ENCODE measurements at places on chromosomes 4 and X. TPM values are rescaled to one million over a fixed set of nuclear protein-coding genes. Genes with fewer than 3 reads are reported as not detected.

- H3K27me3 ChIP-seq: no peaks in the 10 kb centered on the region
- H3K4me1 ChIP-seq: no peaks in the 10 kb centered on the region
- H3K27ac ChIP-seq: no peak overlapping the region
- DNase-seq: no peak
These were observed 280.7 kb upstream of the GALNT7 start for GRCh38 chr4:172887959-172888358.

DNA sequence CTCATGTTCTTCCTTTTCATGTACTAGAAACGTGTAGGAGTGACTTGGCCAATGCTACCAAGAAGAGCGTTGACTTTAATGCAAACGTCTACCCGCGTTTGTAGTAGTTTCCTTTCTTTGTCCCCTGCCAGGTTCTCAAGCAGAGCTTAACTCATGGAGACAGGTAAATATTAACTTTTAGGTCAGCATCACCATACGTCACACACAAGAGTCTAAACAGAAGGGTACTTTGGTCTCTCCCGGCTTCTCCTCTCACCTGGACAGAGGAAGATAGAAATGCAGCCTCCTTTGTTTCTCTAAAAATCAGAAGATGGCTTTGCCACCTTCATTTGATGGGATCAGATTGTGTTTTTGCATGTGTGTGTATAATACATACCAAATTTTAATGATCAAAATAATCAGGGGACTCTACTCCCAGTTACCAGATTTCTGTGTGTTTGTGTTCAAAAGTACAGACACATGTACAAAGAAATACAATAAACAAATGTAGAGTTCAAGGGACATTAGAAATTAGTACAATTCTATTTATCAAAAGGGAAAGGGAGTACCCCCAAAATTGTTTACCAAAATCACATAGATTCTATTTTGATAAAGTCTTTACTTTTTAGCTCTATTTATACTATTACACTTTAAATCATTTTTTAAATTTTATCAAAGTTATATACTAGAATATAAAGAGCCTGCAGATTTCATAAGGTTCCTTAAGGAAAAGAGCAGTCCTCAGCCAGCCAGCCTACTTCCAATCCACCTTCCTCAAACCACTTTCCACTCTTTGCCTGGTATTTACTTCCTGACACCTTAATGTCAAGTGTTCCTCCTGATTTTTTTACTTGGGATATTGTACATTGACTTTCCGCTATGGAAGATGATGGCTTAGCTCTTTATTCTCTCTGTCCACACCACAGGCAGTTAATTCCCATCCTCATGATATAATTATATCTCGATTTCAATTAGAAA, 195.5 kb downstream of the RELL1 start:
- H3K4me1 ChIP-seq: no peaks in the 10 kb centered on the region
- no peaks in the 10 kb centered on the region for H3K36me3 ChIP-seq
- no peak overlapping the region for H3K4me3 ChIP-seq
- no peaks in the 10 kb centered on the region for H3K27me3 ChIP-seq
- DNase-seq: no peak

DNA sequence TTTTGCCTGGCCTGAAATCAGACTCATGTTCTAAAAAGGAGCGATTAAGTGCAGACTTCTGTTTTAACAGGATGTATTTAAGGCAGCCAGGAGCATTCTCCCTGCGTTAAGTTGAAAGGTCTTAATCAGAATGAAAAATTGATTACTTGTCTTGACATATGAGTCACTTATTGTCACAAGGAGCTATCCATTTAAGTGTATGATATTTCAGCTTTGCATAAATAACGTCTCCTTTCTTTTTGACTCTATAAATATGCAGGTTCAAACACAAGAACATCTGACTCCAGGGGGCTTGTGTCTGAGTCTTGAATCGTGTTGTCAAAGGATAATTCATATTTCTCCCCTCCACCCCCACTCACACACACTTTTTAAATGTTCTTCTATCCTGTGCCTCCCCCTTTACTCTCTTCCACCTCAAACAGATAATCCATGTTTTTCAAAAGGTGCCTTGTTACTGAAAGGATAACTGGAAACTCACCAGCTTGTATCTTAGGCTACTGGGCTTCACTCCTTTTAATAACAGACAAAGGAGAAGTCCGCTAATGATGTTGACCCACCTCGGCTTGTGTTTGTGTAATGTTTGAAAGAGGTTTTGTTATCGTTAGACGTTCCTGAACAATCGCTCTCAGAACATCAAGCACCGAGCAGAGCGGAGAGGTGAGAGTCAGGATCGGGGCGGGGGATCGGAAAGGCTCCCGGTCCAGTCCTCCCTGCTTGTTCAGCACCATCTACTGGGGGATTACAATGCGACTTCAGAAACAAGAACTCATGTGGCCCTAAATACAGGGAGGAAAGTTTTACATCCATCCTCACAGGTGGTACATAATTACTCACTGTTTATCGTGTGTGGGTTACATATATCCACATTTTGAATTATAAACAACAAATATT, 107.5 kb upstream of the RPL34 start:
- peaks cover 8% of the 10 kb centered on the region for H3K4me1 ChIP-seq
- no peaks in the 10 kb centered on the region for H3K36me3 ChIP-seq
- H3K27me3 ChIP-seq: no peaks in the 10 kb centered on the region
- no peak overlapping the region for H3K27ac ChIP-seq

GRCh38 chr4:96630839-96631238, 790.9 kb downstream of the PDHA2 start:
- H3K4me3 ChIP-seq: no peak overlapping the region
- H3K27me3 ChIP-seq: no peaks in the 10 kb centered on the region

- no peak for DNase-seq
- H3K27me3 ChIP-seq: no peaks in the 10 kb centered on the region
- H3K4me1 ChIP-seq: no peaks in the 10 kb centered on the region
- no peak overlapping the region for H3K4me3 ChIP-seq
- no peak overlapping the region for H3K27ac ChIP-seq
- no peaks in the 10 kb centered on the region for H3K36me3 ChIP-seq
These were observed 81.4 kb downstream of the ARHGAP10 start for GRCh38 chr4:147813109-147813773.

Gene WWC2
- 42.5 TPM for total RNA-seq

Gene NAA11
- total RNA-seq: not detected

GRCh38 chr4:89258506-89258905, 49.1 kb downstream of the GPRIN3 start:
- H3K4me3 ChIP-seq: no peak overlapping the region
- H3K36me3 ChIP-seq: no peaks in the 10 kb centered on the region
- no peaks in the 10 kb centered on the region for H3K4me1 ChIP-seq
- 0 out of 2 replicates have a peak, but pooled peaks cover 6% of the 10 kb centered on the region for H3K27me3 ChIP-seq
- H3K27ac ChIP-seq: no peak overlapping the region

DNA sequence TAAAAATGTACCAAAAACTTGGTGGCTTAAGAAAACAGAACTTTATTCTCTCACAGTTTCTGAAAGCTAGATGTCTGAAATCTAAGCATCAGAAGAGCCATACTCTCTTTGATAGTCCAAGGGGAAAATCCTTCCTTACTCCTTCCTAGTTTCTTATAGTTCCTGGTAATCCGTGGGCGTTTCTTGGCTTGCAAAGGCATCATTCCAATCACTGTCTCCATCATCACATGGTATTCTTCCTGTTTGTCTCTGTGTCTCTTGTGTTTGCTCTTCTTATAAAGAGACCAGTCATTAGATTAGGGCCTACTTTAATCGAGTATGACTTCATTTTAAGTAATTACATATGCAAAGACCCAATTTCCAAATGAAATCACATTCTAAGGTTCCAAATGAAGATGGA, 118.9 kb upstream of the FSTL5 start:
- no peaks in the 10 kb centered on the region for H3K4me1 ChIP-seq
- no peaks in the 10 kb centered on the region for H3K27me3 ChIP-seq
- H3K36me3 ChIP-seq: no peaks in the 10 kb centered on the region
- H3K27ac ChIP-seq: no peak overlapping the region

DNA sequence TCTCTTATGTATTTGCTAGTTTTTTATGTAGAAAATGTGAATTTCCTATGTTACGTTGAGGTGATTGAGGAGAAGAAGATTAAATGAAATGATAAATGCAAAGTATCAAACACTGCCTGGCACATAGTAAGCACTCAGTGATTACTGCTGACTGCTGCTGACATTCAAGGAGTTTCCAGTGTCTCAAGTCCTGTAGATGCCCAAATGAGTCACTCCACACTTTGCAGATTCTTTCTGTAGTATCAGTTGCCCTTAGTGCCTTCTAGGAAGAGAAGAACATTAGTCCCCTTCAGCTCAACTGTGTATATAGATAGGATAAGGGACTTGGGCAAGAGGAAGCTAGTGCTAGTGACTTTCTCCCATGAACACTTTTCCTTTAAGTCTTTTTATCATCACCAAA, 240.5 kb upstream of the TEX13A start:
- H3K4me1 ChIP-seq: peaks cover 30% of the 10 kb centered on the region
- peak overlapping the region; percentile 56 for H3K27ac ChIP-seq
- DNase-seq: no peak
- H3K36me3 ChIP-seq: no peaks in the 10 kb centered on the region

Gene TMEM31
- not detected for total RNA-seq

Gene STARD8
- 2.4 TPM for total RNA-seq

DNA sequence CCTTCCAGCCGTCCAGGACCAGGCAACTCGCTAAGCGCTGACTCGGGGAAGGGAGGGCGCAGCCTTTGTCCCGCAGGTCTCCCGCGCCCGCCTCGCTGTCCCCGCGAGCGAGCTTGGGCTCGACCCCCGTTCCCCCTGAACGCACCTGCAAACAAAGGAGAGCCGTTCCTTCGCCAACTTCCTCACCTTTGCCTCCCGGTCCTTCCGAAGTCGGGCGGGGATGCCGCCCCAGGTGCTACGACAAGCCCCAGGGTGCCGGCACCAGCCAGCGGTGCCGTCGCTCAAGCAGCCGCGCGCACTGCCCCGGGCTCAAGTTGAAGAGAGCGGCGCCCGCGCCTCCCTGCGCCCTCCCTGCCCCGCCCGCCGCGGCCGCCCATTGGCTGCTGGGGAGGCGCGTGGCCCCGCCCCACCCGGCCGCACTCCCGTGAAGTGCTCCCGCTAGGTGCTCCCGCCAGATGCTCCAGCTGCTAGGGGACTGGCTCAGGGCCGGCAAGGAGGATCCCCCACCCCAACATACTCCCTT, 107.1 kb downstream of the NSUN7 start:
- DNase-seq: no peak
- no peaks in the 10 kb centered on the region for H3K4me1 ChIP-seq
- H3K4me3 ChIP-seq: no peak overlapping the region

GRCh38 chr4:185542626-185543315, 7.5 kb upstream of the PDLIM3 start:
- no peaks in the 10 kb centered on the region for H3K36me3 ChIP-seq
- no peak for DNase-seq
- H3K27ac ChIP-seq: peak overlapping the region; percentile 83
- peaks cover 39% of the 10 kb centered on the region for H3K4me1 ChIP-seq

- no peaks in the 10 kb centered on the region for H3K27me3 ChIP-seq
- H3K4me1 ChIP-seq: no peaks in the 10 kb centered on the region
- no peaks in the 10 kb centered on the region for H3K36me3 ChIP-seq
- no peak overlapping the region for H3K4me3 ChIP-seq
- no peak overlapping the region for H3K27ac ChIP-seq
- no peak for DNase-seq
These were observed 1662.1 kb upstream of the TENM3 start for GRCh38 chr4:180581061-180581460.

GRCh38 chr4:132998585-132999230, 150.4 kb upstream of the PCDH10 start:
- no peaks in the 10 kb centered on the region for H3K27me3 ChIP-seq
- H3K27ac ChIP-seq: no peak overlapping the region
- DNase-seq: no peak

Data from SJSA1 (cell line).